ENCODE measurements at places on chromosomes 3 and 15.

- ATAC-seq: no peak
Measured at GRCh38 chr3:169813278-169813677, 574 bp upstream of the LRRC34 start.

GRCh38 chr3:177104299-177104992 is 92.8 kb downstream of the TBL1XR1 start:
- ATAC-seq: no peak

DNA sequence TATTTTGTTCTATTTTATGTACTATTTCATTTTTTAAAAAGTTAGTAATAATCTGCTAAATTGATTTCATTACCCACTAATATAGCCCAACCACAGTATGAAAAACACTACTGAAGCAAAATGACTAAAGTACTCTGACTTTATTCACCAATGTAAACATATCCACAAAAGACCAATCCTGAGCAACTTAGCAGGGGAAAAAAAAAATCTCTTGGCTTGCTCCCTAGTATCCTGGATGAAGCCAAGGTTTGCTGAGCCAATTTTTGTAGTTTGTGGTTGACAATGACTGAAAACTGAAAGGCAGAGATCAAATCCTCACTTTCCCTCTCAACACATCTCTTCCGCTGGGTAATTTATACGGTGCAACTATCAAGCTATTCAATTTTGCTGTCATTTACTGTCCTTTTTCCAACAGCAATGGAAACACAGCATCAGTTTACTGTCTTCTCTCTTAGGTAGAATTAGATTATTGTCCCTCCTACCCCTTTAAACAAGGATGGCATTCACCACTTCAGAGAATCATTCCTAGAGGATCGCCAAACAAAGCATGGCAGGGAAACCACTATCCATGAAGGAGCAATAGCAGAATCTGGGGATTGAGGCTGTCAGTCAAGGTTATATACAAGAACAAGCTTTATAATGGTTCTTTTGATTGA is 149.7 kb downstream of the THRB start:
- no peak for ATAC-seq

DNA sequence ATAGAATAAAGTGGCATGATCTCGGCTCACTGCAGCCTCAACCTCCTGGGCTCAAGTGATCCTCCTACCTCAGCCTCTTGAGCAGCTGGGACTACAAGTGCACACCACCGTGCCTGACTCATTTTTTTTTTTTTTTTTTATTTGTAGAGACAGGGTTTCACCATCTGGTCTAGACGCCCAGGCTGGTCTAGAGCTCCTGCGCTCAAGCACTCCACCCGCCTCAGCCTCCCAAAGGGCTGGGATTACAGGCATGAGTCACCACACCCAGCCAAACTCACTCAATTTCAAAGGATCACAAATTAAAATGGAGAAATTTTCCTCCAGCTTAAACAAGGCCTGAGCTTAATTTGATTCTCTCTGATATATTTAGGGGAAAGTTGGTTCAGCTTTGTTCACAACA is 27.3 kb upstream of the NMB start:
- ATAC-seq: peak; percentile 88

- no peak for ATAC-seq
Measured at GRCh38 chr15:35595656-35596055, 49.7 kb upstream of the DPH6 start.

GRCh38 chr3:18424213-18424728 is 868 bp downstream of the SATB1 start:
- ATAC-seq: no peak

- no peak for ATAC-seq
Measured at GRCh38 chr3:189192725-189193124, 21.0 kb downstream of the TPRG1 start.

DNA sequence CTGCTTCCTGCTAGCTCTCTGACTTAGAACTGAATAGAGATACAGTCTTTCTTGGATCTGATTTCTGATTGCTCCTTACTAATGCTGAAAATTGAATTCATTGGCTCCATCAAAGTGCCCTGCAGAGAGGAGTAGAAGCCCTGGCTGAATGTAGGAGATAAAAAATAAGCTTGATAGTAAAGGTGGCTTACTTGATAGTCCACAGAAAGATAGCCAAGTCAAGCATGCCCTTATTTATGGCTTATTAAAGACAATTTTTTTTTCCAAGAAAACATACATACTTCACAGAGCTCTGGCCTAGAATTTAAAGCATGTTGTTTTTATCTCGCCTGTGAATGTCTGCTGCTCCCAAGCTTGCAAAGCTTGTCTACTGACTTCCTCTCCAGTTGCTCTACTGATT is 124.6 kb upstream of the CADPS start:
- no peak for ATAC-seq

DNA sequence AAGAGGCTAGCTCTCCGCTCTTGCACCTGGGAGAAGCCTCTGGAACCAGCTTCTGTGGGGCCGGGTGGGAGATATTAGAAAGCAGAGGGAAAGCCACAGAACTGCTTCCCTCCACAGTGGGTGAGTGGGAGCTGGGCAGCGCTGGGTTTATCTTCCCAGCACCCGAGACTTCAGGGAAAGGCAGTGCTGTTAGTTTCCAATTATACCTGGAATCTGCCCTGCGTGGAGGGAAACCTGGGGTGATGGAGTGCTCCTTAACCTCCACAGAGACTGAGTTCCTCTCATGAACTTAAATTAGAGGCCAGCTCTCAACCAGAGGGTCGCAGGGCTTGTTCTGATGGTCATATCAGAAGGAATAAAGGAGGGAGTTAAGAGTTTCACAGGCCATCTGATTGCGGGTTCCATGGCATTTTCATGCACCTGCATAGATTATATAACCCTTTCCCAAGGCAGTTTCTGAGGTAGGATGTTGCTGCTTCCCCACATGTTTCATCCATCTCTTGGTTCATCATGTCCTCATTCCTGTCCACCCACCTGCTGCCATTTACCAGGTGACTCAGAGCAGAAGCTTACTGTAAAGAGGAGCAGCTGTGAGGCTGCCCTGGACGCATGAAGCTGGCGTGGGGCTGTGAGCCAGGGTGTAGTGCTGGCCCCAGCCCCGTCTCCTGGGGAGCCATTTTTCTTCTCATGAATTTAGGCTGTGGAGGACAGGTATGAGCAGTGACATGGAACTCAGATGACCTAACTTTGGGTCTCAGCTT is 42.5 kb downstream of the CA12 start:
- no peak for ATAC-seq

GRCh38 chr3:140206196-140207040 is 271.4 kb downstream of the CLSTN2 start:
- ATAC-seq: no peak

DNA sequence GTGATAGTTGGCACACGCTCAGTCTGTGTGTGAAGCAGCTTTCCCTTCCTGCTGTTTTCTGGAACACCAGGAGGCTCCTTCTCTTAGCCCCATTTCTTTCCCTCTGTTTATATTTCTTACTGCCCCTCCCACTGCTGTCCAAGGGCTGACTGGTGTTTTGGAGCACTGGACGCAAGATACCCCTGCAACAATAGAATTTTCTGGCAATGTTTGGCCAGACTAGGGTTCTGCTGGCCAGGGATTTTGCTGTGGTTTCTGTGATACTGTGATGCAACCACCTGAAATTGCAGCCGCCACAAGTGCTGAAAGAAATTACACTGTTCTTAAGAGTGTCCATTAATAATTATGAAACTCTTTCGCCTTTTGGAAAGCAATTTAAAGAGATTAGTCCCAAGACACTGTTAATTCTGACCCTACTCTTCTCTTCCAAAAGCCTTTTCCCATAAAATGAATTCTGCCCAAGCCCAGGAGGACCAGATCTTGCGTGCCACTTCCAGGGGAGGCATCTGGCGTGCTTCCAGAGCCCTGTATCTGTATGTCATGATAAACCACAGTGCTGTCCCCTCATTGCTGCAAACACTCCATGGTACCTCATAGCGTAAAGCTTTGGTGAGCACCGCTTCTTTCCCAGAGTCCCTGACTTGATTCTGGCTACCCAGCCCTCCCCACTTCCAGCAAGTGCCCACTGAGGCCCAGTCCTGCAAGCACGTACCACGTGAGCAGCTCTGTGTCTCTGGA is 159.4 kb upstream of the CHRM5 start:
- no peak for ATAC-seq

GRCh38 chr3:144840866-144841265 is 869.2 kb downstream of the DIPK2A start:
- no peak for ATAC-seq

- ATAC-seq: no peak
Measured at GRCh38 chr3:140848666-140849065, 93.0 kb upstream of the SLC25A36 start.

Measured in gastroesophageal sphincter (tissue), 4 donors.